ENCODE measurements at places on chromosomes 1 and 21.

DNA sequence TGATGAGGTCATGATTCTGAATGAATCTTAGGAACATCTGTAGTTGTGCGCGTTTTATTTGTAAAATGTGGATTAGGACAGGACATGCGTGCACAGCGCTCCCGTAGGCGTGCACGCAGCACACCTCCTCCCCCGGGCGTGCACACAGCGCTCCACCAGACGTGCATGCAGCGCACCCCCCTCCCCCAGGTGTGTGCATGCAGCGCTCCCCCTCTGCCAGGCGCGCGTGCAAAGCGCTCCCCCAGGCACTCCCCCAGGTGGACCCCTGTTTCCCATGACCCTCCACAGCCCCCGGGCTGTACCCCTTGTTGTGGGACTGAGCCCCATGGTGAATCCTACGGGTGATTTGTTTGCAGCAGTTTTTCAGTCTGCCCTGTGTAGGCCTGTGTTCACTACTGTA lies 61.6 kb downstream of the S100B start:
- DNase-seq, result no peak

- DNase-seq, result no peak
Observed at GRCh38 chr1:70042090-70042731, 163.2 kb downstream of the LRRC40 start.

DNA sequence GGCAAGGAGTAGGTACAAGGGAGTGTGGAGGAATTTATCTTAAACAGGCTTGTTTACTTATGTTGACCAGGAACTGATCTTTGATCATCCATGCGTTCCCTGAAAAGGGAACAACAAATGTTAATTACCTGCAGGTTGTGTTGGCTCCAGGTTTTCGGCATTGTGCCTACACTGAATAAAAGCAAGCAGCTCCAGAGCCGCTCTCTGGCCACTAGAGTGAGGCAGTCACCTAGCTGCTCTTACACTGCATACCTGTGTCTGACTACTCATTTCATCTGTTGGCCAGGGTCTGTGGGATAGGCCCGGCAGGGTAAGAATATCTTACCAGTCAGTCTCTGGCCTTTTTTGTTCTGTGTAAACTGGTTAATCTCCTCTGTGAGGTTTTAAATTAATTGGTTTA lies 183.6 kb downstream of the HFM1 start:
- DNase-seq, result no peak

- no peak for DNase-seq
Observed at GRCh38 chr1:204130981-204131892, 20.6 kb downstream of the ETNK2 start.

- no peak for DNase-seq
Observed at GRCh38 chr21:35026153-35026500, 23.0 kb downstream of the RUNX1 start.

DNA sequence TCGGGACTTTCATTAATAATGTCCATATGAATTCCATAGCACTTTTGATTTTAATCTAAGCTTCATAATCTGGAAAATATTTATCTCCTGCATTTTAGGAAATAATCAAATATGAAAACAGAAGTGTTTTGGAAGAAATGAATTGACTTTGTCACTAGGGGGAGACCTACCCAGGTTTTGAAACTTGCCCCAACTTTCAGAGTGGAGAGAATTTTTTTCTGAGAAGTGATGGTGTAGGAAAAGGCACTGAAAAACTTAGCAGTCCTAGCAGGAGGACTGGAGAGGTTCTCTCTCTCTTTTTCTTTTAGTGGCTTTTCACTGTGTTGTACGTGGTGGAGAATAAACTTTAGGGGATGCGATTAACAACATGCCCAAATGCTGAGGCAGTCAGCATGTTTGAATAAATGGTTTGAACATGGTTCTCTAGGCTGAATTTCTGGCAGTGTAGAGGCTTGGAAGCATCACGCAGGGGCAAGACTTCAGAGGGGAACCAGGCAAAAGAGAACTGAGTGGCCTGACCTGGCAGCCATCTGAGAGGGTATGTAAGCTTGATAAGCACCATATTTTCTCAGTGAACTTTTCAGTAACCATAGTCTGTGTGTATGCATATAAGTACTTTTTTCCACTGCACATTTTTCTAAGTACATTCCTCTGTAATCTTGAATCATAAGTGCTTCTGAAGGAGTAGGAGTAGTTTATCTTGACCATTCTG lies 68.3 kb upstream of the NEK7 start:
- no peak for DNase-seq

DNA sequence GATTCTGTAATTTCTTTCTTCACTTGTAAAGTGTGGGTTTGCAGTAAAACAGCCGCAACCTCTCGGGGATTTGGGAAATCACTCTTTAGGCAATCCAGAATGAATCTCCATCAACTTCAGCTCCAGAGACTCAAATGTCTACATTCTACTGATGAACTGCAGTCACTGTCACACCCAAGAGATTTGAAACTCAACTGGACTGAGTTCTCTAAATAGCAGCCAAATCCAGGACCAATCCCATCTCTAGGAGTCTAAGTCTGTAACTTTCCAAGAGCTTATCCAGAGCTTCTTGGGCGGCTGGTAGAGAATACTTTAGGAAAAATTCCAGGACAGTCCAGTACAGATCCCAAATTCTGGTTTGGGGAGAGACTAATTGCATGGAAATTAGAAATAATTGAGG lies 62.9 kb downstream of the ADAMTS1 start:
- no peak for DNase-seq

DNA sequence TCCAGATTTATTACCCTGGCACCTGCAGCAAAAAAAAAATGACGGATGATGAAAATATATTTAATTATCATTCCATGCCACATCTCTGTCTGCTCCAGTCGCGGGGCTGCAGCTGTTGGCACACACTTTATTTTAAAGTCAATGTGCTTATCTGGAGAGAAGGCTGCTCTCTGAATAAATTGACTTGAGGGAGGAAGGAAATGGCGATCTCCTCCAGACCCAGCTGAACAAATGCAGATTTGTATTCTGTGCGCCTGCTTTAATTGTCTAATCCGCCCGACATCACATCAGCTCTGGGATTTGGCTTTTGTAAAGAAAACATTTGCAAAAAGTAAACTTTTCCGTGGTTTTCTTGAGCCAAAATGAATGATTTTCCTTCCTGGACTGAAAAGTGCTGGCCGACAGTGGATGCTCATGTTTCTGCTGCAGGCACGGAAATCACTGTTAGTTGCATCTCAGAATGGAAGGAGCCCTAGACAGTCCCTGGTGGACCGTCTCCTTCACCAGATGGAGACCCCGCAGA lies 150.2 kb downstream of the CAMTA1 start:
- no peak for DNase-seq

GRCh38 chr21:14900611-14901010 lies 164.2 kb downstream of the NRIP1 start:
- no peak for DNase-seq

GRCh38 chr1:7069931-7070330 lies 284.7 kb downstream of the CAMTA1 start:
- no peak for DNase-seq

- no peak for DNase-seq
Observed at GRCh38 chr1:242205622-242206489, 207.0 kb upstream of the MAP1LC3C start.

GRCh38 chr1:43395523-43395922 lies 5.8 kb downstream of the SZT2 start:
- no peak for DNase-seq

DNA sequence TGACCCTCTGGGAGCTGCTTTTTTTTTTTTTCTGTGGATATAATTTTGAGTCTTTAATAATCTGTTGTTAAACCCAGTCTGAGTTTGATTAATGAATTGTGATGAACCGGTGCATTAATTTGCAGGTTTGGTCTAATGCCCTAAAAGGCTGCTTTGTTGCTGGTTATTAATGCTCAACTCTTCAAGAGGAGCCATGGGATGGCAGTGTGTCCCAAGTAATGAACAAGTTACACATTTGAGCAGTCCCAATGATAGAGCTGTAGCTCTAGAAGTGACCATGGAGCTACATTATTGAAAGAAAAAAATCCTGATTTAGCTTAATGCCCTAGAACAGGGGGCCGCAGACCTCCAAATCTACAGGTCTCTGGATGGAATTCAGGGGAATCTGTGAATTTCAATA lies 53.1 kb downstream of the RWDD3 start:
- no peak for DNase-seq

GRCh38 chr1:218304281-218305039 lies 19.4 kb downstream of the RRP15 start:
- DNase-seq, result peak; percentile 11

DNA sequence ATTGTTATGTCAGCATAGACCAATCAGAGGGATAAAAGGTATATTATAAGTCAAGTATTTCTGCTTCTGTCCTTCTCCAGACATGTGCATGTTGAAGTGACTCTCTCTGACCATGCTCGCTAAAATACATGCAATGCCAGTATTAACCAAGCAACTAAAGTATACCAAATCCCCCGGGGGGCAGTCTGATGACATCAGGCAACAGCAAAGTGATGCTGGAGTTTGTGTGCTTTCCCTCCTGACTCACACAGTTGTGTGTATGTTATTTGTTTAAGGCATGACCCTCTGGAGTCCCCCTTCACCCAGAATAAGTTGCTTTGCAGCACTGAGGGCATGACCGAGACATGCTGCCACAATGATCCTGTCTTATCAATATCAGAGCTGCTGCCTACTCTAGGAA lies 2.1 kb downstream of the BRINP2 start:
- DNase-seq, result no peak

DNA sequence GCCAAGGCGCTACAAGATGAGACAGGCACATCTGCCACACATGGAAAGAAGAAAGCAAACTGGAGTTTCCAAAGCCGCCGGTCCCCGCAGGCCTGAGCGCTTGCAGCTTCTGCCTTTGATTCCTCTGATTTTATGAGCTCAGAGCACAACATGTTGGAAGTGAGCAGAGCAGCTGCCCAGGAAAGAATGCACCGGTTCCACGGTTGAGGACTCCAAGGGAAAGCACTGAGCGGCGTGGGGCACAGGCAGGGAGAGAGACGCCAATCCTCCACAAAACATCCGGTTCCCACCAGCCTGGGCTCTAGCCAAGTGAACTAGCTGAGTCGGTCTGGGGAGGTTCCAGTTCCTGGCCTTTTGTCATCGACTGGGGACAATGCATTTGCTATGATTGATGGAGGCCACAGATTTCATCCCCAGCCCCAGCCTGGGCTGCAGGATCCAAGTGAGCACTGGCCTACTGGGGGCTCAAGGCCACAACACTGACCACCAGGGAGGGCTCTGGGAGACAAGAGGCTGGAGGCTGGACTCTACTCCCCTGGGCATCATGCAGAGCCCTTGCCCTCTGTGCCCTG lies 253.1 kb upstream of the IRF2BP2 start:
- DNase-seq, result no peak

DNA sequence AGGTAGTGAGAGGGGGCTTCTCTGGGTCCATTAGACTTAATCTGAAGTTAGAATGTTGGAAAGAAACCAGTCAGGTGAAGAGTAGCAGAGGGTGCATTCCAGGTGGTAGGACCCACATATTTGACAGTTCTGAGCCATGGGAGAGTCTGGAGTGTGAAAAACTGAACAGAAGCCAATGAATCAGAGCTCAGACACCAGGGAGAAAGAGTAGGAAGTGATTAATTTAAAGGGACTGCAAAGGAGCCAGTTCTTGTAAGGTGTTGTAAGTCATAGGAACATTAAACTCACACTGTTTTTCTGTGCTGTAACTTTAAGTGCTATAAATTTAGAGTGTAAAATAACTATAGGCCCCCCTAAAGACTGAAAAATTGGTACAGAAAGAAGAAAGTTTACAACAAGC lies 5.9 kb upstream of the DHX9 start:
- no peak for DNase-seq

DNA sequence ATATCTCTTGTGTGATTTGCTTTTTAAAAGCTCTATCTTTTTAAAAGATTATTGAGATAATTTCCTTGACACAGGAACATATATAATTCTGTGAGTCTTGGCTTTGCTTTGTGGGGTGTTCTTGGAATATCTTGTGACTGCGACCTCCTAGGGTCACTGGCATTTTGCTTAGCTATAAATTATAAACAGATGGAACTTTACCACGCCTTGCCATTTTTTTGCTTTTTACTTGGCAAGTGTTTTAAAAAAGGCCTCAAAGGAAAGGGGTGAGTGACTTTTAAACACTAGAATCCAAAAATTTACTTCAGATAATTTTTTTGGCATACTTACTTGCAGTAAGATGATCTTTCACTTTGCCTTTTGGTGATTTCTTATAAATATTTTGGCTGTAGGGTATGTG lies 43.6 kb downstream of the ALG6 start:
- no peak for DNase-seq

- no peak for DNase-seq
Observed at GRCh38 chr21:46191686-46192575, 7.7 kb upstream of the SPATC1L start.

GRCh38 chr21:46226146-46226545 lies 2.4 kb downstream of the LSS start:
- no peak for DNase-seq

GRCh38 chr1:160665330-160666078 lies 18.7 kb upstream of the SLAMF1 start:
- no peak for DNase-seq

- no peak for DNase-seq
Observed at GRCh38 chr1:161190962-161191521, 7.8 kb downstream of the ADAMTS4 start.

GRCh38 chr1:242017580-242018233 lies 18.8 kb upstream of the MAP1LC3C start:
- peak; percentile 4 for DNase-seq

- DNase-seq, result no peak
Observed at GRCh38 chr1:48177257-48177656, 45.3 kb upstream of the SLC5A9 start.

DNA sequence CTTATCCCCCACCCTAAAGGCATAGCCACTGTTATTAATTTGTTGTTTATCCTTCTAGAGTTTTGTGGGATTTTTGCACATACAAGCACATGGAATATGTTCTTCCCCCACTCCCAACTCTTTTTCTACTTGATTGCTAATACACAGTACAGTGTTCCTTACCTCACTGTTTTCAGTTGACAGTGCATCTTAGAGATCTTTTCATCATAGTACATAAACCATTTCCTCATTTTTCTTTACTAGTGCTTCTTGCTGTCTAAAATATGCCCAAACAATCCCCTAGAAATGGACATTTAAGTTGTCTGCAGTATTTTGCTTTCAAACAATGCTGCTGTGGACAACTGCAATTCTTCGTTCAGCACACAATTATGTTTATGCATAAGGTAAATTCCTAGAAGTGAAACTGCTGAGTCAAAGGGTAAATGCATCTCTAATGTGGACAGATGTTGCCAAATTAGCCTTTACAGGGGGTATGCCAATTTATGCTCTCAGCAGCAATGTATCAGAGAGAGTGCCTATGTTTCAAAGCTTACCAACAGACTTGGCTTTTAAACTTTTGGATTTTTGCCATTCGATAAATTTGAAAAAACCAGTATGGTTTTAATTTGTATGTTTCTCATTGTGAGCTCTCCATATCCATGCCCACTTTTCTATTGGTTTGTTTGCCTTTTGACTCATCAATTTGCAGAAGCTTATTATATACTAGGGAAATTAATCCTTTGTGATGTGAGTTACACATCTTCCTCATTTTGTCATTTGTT lies 132.6 kb downstream of the MRPS6 start:
- no peak for DNase-seq

- no peak for DNase-seq
Observed at GRCh38 chr1:7588457-7588827, 182.7 kb upstream of the VAMP3 start.
